ENCODE measurements at places on chromosomes 2 and 18.

DNA sequence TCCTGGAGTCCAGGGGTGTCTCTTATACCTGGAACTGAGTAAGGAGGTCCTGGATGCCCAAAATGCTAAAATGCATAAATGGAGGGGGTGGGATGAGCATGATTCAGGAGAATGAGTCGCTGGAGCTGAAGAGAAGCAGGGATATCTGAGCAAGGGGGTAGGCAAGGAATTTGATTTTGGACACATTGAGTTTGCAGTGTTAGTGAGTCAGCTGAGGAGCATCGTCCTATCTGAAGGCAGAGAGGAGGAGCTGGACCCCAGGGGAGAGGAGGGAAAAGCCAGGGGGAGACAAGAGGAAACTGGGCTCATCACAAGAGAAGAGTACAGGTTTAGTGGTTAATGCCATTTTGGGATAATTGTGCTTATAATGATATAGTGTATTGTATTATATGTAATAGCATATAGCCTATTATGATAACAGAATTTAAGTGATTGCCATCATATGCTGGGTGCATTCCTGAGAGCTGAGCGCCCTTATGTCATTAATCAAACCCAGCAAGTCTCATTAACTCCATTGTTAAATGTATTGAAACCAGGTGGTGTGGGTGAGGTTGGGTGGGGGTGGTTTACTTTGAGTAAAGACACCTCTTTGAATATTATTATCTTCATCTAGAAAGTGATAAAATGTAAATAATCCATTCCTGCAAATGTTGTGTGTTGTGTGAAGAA lies 12.4 kb downstream of the EHD3 start:
- DNase-seq = no peak

- DNase-seq = peak; percentile 36
These were observed 9.2 kb downstream of the FKBP1B start for GRCh38 chr2:24058564-24059271.

- DNase-seq = no peak
These were observed 13.3 kb downstream of the CNOT11 start for GRCh38 chr2:101265893-101266499.

- DNase-seq = no peak
These were observed 86.1 kb upstream of the BCL2L11 start for GRCh38 chr2:111034606-111035005.

GRCh38 chr2:241148891-241149674 lies at the start of gene PASK:
Gene PASK (minus strand): TSS chr2:241149472. CDS start chr2:241143032, 6,440 bp downstream.
- DNase-seq = peak; percentile 94

GRCh38 chr2:43265001-43265400 lies 38.6 kb upstream of the ZFP36L2 start:
- no peak for DNase-seq

- DNase-seq = no peak
These were observed 3.7 kb downstream of the STK17B start for GRCh38 chr2:196167666-196168065.

GRCh38 chr2:108182489-108182888 lies 57.3 kb upstream of the SULT1C3 start:
- no peak for DNase-seq

DNA sequence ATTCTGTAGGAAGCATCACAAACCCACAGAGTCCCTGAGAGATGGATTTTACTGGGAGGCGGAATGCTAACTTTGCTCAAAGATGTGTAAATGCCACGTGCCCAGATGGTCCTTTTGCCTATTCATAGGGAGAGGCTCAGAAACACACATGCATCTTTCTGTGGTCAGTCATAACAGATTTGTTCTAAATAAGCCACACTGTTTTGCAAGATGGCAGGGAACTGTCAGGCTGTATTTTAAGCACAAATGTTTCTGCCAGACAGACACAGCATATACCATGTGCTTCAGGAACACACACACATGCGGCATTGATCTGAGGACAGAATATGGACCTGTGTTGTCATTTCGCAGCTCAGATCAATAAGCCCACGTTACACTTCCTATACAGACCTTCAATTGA lies 312.0 kb downstream of the GPD2 start:
- no peak for DNase-seq

DNA sequence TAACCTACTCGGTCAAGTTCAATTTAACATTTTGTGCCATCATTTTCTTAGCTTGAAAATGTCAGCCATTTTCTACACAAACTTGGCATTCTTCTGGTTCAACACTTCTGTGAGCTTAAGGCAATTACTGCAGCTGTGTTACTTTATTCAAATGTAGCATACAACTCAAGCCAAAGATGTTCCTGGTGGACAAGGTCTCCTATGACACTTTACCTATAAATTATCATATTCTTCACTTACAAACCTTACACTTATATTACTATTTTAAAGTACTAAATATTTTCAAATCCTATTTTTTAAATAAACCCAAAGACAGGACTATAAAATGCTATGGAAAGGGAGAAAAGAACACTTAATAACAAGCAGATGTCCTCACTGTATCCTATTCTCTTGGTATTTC lies 1045.3 kb downstream of the TSN start:
- no peak for DNase-seq

DNA sequence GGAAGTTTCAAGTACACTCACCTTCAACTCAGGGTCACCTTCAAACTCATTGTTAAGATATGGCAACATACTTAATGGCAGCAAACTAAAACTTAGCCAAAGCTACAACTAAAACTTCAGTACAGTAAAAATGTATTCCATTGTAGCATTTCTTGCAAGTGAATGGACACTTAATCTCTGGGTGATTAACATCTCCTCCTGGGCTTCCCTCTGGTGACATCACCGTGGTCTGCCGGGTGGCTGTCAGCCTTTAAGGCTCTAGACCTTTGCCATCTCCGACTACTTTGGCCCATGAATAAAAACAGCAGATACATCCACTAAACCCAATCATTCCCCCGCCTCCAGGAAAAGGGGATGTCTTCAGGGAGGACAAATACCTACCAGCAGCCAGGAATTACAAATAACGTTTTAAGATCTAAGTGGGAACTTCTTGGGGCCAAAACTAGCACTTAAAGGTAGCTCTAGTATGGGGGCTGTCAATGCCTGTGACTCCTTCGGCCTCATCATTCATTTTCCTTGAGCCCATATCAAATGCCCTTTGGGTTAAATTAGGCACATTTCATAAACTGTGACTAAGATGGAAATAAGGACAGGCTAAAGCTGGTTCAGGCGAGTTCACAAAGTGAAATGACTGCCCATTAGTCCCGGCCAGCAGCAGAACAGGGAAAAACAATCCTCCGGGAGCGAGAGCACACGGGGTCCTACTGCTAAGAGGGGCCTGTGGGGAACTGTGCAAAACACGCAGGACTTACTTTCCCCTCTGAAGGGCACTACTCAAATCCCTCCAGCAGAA lies 1.1 kb downstream of the TFCP2L1 start:
- peak; percentile 15 for DNase-seq

GRCh38 chr18:13288509-13289133 lies 70.1 kb downstream of the LDLRAD4 start:
- no peak for DNase-seq

DNA sequence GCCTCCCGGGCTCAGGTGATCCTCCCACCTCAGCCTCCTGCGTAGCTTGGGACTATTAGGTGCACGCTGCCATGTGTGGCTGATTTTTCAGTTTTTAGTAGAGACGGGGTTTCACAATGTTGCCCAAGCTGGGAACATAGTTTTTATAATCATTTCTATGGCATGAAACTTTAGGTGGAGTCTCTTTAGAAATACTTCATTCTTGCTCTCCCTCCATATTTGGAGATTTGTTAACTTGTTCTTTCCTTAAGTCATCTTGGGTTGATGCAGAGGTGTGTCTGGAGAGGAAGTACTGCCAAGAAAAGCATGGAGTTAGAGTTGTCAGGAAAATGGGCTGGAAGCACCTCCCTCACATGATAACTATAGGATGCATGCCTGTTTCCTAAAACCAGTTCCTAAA lies 17.4 kb downstream of the ZNF532 start:
- DNase-seq = no peak

GRCh38 chr2:215430528-215431187 lies 5.2 kb downstream of the FN1 start:
- no peak for DNase-seq

DNA sequence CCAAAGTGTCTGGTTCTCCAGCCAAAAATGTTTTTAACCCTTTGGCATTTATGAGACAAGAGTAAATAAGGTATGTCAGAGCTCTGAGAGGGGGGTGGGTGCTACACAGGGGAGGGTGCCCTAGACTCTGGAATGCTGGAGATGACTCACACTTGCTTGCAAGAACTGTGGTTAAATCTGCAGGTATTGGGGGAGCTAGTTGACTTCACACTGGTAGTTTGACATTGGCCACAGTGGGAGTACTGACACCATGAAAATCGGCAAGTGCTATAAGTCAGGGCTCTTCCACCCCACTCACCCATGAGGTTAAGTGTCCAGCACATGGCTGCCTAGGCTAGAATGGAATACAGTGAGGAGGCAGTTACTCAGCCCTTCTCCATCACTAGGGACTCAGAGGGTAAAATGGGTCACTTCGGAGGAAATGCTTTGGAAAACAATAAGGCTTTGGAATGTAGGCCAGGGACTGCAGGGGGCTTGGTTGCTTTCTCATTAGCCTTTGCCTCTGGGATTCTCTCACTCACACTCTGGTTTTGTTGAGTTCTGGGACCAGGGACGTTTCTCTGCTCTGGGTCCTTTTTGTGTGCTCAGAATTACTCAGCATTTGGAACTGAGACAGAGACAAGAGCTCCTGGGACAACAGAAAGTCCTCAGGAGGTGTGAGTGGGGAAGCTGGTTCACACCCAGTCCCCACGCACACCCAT lies 91.6 kb downstream of the ACKR3 start:
- no peak for DNase-seq

DNA sequence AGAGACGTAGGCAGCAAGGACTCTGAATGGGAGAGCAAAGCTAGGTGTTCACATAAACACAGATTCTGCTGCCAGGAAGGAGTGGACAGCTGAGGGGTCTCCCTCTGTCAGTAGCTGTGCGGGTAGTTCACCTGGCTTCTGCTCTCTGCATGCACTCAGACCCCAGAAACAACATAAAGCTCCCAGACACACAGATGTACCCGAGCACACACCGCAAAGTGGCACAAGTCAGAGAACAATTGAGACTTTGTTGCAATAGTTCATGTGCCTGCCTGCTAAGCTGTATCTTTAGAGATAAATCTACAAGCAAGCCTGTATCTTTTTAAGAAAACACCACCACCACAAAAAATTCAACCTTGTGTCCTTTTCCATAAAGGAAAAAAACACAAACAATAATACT lies 420.0 kb upstream of the ST6GAL2 start:
- no peak for DNase-seq

GRCh38 chr2:140359056-140359771 lies 1579.0 kb upstream of the NXPH2 start:
- DNase-seq = no peak

- no peak for DNase-seq
These were observed 233.6 kb upstream of the HS6ST1 start for GRCh38 chr2:128552141-128552805.

GRCh38 chr2:110766291-110766690 lies 33.9 kb downstream of the ACOXL start:
- peak; percentile 25 for DNase-seq

GRCh38 chr2:65070172-65070830 lies 14.1 kb downstream of the CEP68 start:
- DNase-seq = no peak

- no peak for DNase-seq
These were observed 17.7 kb upstream of the ZDBF2 start for GRCh38 chr2:206256706-206257205.

GRCh38 chr2:104433657-104434056 lies 420.3 kb upstream of the POU3F3 start:
- no peak for DNase-seq

GRCh38 chr2:173631127-173631460 lies 276.4 kb downstream of the CDCA7 start:
- no peak for DNase-seq

DNA sequence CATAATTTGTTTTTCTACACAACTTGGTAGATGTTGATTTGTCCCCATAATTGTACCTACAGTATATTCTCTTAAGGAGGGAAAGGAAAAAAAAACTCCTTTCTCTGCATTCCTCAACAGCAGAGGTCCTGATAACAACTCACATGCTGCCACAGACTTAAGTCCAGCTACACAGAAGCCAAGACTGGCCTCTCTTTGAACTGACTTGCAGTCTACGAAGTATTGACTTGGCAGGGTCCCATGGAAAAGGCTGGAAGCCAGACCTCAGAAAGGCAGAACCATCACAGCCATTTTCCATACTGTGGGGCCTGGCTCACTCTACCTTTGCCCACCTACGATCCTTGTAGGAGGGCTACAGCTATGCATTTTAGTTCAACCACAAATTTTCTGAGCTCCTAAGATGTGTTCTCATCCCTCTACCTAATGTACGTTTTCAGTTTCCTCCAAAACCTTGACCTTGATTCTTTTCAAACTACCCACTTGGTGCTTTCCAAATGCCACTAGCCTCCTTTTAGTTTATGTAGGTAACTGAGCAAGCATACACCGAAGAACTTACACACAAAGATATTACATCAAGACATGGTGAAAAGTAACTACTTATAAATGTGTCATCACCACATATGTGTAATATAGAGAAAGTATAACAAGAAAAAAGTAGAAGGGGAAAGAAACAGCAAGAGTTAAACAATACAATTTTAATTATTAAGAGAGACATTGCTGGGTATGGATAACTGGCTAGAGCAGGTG lies 12.2 kb downstream of the LONRF2 start:
- DNase-seq = no peak

- DNase-seq = no peak
These were observed 8.8 kb upstream of the EVA1A start for GRCh38 chr2:75569546-75569945.

- no peak for DNase-seq
These were observed 67.2 kb downstream of the TMEM131 start for GRCh38 chr2:97928591-97928990.

DNA sequence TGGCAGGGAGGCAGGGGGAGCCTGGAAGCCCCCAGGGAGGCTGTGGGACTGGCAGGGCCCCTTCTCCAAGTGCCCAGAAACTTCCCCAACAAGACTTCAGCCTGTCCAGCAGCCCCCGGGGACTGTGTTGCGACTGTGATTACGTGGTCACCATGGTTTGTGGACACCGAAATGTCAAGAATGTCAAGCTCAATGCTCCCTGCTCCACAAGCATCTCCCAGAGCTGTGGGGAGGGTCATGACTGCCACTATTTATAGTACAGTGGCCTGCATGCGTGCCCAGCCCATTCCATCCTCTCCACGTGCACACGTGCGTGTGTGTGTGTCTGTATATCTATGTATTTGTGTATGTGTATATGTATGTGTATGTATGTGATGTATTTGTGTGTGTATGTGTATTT lies 93.8 kb upstream of the MBOAT2 start:
- DNase-seq = no peak

GRCh38 chr18:63137999-63138435 lies 181.6 kb downstream of the BCL2 start:
- DNase-seq = peak; percentile 52

GRCh38 chr2:200673191-200673590 lies 87.4 kb downstream of the AOX1 start:
- no peak for DNase-seq

GRCh38 chr2:19038071-19039015 lies 320.1 kb downstream of the OSR1 start:
- peak; percentile 7 for DNase-seq

DNA sequence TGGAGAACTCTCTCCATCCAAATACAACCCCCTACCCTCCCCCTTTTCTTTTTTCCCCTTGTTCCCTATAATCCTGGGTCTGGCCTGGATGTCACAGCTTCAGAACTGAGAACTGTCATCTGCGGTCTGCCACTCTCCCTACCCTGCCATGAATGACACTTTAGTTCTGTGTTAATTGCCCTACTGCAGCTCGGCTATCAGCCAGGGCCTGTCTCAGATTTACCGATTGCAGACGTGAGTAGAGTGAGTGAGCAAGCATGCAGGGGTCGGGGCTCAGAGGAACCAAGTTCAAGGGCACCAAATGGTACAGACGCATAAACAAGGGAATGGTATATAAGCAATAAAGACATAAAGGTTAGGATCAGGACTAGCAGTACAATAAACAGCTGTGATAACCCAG lies 967.8 kb downstream of the BCL11A start:
- no peak for DNase-seq

All from inflammatory macrophage treated with lipopolysaccharide for 4 hours (primary cell).